D341Med (cell line): ENCODE measurements at places on chromosomes 4 and X.

GRCh38 chr4:144547678-144548298, 98.2 kb upstream of the HHIP start:
- no peak for DNase-seq

DNA sequence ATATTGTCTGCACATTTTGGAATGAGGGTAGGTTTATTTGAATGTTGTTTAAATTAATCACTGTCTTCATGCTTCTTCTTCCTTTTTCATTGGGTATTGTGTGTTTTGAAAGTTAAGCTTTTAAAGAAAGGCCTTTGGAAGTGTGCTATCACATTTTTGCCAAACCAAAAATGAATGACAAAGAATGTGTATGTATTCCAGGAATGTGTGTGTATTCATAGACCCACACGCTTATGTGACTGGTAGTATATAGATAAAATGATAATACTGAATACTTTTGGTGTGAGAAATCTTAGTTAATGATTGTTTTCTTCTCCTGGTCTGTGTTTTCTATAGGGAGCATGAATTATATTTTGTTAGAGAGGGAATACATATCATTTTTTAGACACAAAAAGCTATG, 404.4 kb downstream of the TLL1 start:
- DNase-seq, result no peak

DNA sequence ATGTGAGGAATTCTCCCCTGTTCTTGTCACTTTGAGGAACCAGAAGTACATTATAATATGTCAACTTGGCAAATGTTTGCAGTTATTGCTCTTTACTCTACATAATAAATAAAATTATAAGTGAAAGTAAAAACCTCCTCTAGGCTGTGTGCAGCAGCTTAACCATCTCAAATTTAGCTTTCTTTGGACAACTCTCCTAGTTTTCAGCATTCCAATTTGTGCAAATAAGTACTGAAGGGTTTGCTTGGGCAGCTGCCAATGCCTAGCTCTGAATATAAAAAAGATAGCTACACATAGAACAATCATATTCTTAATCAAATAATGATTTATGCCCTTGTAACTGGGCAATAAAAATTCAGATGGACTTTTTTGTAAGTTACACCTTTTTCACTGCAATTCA, 82.5 kb downstream of the GASK1B start:
- no peak for DNase-seq

DNA sequence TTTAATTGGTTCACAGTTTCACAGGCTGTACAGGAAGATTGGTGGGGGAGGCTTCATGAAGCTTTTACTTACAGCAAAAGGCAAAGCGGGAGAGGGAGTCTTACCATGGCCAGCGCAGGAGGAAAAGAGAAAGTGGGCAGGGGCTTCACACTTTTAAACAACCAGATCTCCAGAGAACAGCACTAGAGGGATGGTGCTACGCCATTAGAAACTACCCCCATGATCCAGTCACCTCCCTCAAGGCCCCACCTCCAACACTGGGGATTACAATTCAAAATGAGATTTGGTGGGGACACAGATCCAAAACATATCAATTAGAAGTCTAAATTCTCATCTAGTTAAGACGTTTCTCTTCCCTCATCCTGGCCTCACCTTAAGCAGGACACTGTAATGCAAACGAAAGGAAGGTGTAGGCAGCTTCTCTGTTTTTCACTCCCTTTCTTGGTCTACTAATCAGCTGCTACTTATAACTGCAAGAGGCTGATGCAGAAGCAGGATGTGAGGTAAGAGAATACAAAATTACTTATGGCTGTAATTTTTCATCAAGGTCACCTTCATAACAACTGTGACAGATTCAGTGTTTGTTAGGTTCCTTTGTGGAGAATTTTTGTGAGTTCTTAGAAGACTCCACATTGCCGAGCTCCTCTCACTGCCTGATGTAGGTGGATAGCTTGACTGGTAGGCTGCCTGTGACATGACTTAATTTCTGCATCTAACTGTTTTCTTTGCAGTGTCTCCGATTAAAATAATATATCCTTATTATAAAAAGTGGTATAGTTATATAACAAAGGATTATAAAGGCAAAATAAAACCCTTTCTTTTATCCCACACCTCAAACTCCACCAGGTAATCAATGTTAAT, 255.1 kb downstream of the IL15 start:
- no peak for DNase-seq

- no peak for DNase-seq
Measured at GRCh38 chrX:74521961-74522751, 92.3 kb downstream of the RLIM start.

DNA sequence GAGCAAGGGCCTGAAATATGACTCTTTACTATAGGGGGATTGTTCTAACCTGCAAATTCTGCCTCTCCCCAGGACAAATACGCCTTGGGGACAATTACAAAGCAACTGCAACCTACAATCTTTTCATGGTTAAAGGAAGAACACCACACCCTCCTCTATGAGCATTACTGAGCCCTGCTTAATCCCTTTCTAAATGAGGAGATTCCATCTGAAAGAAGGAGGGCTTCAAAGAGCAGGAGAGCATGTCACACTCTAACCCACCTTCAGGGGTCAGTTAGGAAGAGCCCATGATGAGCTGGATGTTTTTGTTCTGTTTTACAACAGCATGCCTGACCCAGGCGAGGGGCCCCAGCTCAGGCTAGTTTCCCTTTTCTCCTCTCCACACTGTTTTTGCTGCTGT, 134.0 kb upstream of the ANXA3 start:
- no peak for DNase-seq

- DNase-seq, result no peak
Measured at GRCh38 chrX:20438871-20439526, 172.3 kb upstream of the RPS6KA3 start.

DNA sequence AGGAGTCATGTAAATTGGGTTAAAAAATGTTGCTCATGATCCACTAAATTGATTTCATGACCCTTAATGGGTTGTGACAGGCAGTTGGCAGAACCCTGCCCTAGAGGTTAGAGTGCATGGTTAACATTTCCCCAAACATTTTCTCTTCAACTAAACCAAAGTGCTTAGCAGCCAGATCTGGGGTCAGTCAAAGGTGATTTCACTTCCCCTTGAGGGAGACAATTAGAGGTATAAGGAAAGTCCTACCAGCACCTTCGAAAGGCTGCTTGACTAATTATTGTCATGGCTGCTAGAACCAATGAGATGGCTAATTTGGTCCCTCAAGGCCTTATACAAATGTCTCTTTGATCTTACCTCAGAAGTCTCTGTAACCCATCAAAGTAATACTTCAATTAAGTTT, 30.9 kb upstream of the INTS6L start:
- no peak for DNase-seq

- DNase-seq, result no peak
Measured at GRCh38 chr4:60656171-60656570, 544.0 kb upstream of the ADGRL3 start.

GRCh38 chrX:71997320-71997719, 86.7 kb downstream of the NHSL2 start:
- no peak for DNase-seq

- no peak for DNase-seq
Measured at GRCh38 chr4:99861120-99861905, 32.9 kb downstream of the LAMTOR3 start.

- no peak for DNase-seq
Measured at GRCh38 chr4:174553031-174553430, 30.7 kb upstream of the HPGD start.

- DNase-seq, result peak; percentile 21
Measured at GRCh38 chrX:36898301-36898700, 109.9 kb upstream of the FAM47C start.

- DNase-seq, result no peak
Measured at GRCh38 chrX:30190426-30190825, 24.9 kb upstream of the MAGEB2 start.

DNA sequence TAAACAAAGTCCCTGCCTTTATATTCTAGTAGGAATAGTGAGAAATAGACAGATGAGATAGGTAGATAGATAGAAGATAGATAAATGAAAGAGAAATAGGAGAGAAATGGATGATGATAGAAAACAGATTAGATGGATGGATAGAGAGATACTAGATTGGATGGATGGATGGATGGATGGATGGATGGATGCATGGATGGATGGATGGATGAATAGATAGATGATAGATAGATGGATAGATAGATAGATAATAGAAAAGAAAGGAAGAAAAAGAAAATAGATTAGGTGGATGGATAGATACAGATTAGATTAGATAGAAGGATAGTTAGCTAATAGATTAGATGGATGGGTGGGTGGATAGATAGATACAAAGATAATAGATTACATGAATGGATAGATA, 33.2 kb upstream of the WDR17 start:
- no peak for DNase-seq

- no peak for DNase-seq
Measured at GRCh38 chrX:24025741-24026403, 1.1 kb downstream of the KLHL15 start.

- DNase-seq, result peak; percentile 59
Measured at GRCh38 chr4:60482921-60483351, 717.2 kb upstream of the ADGRL3 start.

DNA sequence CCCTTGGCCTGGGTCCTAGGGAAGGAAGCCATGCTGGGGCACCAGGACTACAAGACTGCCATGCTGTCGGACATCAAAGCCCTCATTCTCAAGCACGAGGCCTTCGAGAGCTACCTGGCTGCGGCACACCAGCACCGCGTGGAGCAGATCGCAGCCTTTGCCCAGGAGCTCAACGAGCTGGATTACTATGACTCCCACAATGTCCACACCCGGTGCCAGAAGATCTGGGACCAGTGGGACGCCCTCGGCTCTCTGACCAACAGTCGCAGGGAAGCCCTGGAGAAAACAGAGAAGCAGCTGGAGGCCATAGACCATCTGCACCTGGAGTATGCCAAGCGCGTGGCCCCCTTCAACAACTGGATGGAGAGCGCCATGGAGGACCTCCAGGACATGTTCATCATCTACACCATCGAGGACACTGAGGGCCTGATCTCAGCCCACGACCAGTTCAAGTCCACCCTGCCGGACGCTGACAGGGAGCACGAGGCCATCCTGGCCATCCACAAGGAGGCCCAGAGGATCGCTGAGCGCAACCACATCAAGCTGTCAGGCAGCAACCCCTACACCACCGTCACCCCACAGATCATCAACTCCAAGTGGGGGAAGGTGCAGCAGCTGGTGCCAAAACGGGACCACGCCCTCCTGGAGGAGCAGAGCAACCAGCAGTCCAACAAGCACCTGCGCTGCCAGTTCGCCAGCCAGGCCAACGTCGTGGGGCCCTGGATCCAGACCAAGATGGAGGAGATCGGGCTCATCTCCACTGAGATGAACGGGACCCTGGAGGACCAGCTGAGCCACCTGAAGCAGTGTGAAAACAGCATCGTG, 487.0 kb downstream of the TRAM1L1 start:
- no peak for DNase-seq

DNA sequence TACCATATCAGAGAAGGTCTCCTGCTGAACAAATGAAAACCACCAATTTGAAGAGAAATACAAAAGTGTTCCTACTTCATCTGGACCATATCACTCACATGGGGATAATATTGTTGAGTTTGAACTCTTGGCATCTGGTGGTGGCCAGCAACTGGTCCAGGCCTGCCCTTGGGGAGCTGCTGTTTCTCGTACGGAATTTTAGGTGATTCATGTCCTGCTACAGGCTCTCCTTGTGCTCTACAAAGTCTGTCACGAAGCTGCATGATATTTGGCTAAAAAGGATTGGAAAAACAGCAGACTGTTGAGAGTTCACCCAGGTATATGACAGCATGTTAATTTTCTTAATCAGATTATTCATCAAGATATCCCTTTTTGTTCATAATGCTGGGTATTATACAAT, 42.2 kb downstream of the SEC31A start:
- DNase-seq, result no peak

GRCh38 chr4:124209211-124209610, 503.3 kb downstream of the ANKRD50 start:
- DNase-seq, result no peak

DNA sequence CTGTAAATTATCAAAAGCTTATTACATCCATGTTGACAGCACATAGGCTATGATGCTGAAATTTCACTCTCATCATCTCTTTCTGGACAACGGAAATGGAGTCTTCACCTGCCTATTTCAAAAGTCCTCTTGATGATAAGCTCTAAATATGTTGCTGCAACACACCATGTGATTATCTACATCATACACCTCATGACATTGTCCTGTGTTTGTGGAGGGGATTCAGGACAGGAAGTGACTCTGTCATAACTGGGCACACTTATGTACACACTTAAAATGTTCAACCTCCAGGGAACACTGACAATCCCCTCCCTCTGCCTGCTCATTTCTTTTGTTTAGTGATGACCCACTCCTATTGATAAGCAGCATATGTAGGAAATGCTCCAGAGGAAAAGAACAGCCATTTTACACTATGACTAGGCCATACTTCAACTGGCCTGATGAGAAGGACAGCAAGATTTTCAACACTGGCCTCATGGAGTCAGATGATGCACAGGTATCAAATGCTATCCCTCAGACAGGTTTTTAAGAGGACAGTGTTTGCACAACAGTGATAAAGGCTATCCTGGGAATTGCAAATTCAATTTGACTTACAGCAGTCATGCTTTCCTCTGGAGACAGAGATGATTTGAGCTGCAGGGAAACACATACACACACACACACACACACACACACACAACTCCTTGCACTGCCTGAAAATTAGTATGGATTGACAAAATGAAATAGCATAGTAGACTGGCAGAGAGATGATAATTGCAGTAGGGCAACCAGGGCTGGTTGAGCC, 163.3 kb upstream of the RASGEF1B start:
- no peak for DNase-seq

DNA sequence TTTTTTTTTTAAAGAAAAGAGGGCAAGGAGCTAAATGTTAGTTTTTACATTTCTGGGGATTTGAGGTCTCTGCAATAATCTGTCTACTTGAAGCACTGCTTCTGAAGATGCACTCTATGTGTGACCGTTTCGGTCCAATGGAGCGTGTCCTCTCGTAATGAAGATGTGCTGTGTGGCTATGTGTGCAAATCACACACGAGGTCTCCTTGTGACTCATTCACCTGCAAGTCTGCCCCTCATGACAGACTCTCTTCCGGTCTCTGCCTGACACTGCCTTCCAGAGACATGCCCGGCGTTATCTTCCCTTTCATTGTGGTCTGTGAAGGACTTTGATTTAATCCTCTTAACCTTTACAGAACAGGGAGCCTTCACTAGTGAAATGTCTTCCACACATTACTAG, 84.3 kb downstream of the TRAM1L1 start:
- DNase-seq, result peak; percentile 6

DNA sequence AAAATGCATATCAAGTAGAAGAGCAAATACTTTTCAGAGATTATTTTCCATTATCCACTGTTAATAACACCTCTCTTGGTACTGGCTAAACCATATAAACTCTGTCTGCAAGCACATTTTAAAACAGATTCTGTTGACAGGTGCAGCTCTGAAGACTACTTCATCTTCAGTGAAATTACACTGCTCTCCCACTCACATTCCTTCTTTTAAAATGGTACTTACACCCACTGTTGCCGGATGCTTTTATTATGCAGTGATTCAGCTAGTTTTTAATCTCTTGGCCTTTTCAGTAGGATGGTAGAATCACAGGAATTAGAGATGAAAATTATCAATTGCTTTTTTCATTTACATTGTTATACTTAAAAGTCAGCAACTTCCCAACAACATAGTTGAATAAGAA, 381.6 kb downstream of the GASK1B start:
- no peak for DNase-seq

GRCh38 chr4:184477201-184477999, 3.0 kb upstream of the IRF2 start:
- no peak for DNase-seq
